NCI-H2227 treated with DMSO at 0.1 percent for 48 hours (cell line): ENCODE measurements at places on chromosomes 7 and 10.

DNA sequence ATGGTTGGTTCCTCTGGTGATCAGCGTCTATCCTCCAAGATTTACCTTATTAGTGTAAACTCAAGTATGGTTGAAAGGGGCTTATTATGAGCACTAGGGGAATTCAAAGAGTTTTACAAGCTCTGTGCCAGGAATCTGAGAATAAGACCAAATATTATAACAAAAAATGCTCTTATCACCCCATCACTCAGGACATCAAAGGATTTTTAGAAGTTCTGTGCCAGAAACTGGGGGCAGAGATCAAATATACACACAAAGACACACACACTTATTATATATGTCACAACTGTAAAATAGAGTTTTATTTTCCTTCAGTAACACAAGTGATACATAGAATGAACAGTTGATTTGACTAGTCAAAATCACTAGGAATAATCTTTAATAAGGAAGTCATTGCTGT is 89.3 kb downstream of the MLLT10 start:
- DNase-seq, result no peak

- DNase-seq, result no peak
These were observed 18.8 kb upstream of the CHST12 start for GRCh38 chr7:2384354-2385243.

- DNase-seq, result no peak
These were observed 21.4 kb downstream of the DENND2A start for GRCh38 chr7:140619176-140619575.

GRCh38 chr10:71719042-71719441 is 536 bp downstream of the C10orf105 start:
- no peak for DNase-seq

DNA sequence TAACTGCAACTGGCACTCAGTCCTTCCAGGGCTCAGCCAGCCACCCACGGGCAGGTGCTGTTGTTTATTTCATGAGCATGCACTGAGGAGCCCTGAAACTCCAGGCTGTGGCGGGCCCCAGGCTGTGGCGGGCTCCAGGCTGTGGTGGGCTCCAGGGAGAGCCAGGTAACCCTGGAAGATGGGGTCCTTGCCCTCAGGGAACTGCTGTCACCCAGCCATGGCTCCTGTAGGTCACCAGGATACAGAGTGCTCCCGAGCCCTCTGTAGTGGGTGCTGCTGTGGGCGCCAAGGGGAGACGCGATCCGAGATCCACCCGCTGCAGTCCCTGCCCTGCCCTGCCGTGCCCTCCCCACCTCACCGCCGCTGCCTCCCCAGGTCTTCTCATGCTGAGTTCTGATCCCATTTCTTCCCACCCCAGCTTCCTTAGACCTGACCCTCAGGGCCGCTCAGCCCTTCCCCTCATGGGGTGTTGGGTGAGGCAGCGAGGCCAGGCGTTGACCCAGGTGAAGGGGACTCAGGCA is 29.6 kb downstream of the LRRC27 start:
- no peak for DNase-seq

- DNase-seq, result no peak
These were observed 688.7 kb upstream of the GRM3 start for GRCh38 chr7:85954961-85955360.

DNA sequence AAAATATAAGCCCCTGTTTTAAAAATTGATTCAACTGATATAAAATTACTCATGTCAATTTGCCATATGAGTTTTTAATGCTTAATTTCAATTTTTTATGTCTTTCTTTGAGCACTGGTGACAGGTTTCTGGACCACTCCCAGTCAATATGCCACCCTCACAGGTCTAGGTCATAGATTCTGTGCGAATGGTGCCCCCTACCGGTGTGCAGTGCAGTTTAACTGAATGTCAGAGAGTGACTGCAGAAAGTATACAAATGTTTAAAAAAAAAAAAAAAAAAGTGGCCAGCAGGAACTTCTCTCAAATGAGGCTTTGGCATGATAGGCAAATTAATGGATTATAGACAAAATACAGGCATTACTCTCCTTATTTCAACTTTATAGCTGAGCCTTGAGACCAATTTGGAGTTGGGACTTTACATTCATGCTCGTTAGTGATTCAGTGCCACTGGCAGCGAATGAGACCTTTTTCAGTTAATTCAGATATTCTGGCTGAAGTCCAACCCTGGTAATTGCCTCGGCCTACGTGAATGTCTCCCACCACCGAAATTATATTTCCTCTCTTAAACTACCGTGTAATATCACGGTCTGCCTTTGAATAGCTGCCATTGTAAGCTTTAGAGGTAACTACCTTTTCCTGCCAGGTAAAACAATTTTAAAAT is 427.6 kb downstream of the PHTF2 start:
- DNase-seq, result peak; percentile 38

- no peak for DNase-seq
These were observed 67.5 kb upstream of the ZMIZ1 start for GRCh38 chr10:79001082-79001885.

DNA sequence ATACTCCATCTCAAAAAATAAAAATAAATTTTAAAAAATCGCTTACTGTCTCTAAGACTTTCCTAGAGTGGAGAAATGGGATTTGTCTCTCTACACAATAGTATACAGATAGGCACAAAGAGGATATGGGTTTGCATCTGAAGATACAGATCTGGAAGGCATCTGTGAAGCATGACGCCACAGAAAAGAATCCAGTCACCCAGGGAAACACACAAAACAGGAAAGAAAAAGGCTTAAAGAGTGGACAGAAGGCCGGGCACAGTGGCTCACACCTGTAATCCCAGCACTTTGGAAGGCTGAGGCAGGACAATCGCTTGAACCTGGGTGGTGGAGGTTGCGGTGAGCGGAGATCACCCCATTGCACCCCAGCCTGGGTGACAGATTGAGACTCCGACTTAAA is 61.3 kb downstream of the SKIDA1 start:
- DNase-seq, result no peak

GRCh38 chr10:75057680-75058079 is 53.8 kb upstream of the SAMD8 start:
- no peak for DNase-seq

DNA sequence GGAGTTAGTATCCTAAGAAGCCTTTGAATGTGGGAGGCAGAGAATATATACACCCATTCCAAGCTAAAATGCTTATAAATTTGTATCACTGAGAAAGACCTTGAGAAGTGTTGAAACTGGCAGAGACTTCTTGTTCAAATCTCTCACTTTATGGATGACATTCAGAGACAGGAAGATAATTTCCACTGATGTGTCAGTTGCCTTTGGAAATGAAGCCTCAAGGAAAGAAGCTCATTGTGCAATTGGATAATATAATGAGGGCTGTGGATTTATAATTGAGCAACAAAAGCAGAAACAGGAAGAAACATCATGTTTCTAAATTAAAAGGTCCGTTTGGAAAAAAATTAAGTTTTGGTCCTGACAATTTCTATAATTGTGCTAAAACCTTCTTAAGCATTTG is 789.9 kb upstream of the IGFBP3 start:
- DNase-seq, result no peak

- DNase-seq, result no peak
These were observed 948 bp downstream of the TMEM229A start for GRCh38 chr7:124031919-124032318.

GRCh38 chr7:44381494-44382220 is 56.3 kb upstream of the CAMK2B start:
- no peak for DNase-seq

- DNase-seq, result no peak
These were observed 20.0 kb upstream of the RABGEF1 start for GRCh38 chr7:66720561-66720960.

DNA sequence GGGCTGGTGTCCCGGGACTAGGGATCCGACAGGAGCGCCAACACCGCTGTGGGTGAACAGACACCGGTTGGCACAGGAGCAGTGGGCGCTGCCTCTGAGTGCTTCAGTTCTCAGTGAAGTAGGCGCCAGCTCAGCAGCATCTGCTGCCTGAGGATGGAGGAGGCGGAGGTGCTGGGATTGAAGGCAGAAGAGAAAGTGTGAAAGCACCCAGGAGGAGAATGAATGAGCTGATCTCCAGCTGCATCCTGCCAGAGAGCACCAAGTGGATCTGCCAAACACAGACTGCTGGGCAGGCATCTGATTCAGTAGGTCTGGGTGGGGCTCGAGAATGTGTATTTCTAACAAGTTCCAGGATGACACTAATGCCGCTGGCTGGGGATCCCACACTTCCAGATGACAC is 74.5 kb downstream of the LANCL2 start:
- DNase-seq, result no peak

DNA sequence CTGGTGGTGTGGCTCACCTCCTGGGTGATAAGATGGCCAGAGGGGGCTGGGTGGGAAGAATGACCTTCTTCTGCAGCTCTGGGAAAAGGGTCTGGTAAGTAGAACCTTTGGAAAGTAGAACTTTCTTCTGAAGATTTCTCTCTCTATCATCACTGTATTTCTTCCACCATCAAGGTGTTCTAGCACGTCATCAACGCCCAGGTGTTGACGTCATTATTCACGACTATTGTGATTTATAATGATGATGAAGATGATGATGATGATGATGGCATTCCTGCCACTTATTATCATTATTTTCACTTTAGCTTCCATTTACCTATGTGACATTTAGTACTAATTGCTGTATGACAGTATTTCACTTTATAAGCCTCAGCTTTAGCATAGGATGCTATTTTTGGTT is 525.6 kb upstream of the ADARB2 start:
- no peak for DNase-seq

DNA sequence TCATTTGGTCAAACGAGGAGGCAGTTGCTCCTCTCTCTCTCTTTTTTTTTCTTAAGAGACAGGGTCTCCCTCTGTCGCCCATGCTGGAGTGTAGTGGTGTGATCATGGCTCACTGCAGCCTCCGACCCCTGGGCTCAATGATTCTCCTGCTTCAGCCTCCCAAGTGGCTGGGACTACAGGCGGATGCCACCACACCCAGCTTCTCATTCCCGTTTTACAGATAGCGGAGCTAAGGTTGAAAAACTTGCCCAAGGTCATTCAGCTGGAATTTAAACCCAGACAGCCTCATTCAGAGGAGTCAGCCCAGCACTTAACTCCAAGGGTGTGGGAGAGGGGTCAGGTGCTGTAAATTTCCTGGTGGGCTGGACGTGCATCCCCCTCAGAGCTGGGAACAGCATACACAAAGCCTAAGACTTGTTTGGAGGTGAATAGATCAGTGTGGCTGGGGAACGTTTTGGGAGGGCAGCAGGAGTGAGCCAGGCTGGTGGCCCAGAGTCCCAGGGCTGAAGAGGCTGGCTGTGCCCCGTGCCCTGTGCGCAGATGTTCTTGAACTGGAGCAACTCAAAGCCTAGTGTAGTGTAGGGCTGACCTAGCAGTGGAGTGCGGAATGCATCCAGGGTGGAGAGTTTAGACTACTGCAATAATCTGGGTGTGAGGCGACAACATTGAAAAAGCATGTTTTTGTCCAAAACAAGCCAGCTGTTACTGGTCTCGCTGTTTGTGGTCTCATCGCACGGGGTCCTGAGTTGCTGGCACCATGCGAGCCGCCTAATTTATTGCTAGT is 2.3 kb downstream of the HTRA1 start:
- no peak for DNase-seq

- DNase-seq, result no peak
These were observed 39.4 kb upstream of the ARHGAP21 start for GRCh38 chr10:24762966-24763623.

DNA sequence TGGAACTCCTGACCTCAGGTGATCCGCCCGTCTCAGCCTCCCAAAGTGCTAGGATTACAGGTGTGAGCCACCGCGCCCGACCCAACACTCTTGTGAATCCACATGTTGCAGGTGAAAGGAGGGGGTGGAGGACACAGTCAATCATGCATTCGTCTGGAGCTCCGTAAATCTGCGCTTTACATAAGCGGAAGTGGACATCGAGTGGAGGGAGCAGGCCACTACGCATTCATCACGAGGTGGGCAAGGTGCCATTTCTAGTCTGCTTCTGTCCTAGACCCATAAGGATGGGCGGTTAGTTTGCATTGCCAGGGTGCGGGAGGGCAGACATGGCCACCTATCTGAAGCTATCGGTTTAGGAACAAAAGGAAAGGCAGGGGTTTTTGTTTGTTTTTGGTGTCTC is 225.2 kb upstream of the TCERG1L start:
- no peak for DNase-seq

DNA sequence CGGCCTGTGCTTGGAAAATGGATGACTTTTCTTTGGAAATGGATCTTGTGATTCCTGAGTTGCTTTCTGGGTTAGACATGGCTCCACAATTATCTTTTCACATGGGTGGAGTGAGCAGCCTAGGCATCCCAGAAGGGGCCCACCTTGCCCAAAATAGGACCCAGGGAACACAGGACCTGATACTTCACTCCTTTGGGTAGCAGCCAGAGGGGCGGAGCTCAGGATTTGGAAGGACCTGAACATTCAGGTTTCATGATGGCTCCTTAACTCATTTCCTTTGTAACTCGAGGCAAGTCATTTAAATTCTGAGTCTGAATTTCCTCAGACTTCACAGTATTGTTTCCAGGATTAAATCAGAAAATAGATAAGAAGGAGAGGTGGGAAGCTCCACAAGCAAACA is 178.3 kb upstream of the ZMIZ1 start:
- no peak for DNase-seq

DNA sequence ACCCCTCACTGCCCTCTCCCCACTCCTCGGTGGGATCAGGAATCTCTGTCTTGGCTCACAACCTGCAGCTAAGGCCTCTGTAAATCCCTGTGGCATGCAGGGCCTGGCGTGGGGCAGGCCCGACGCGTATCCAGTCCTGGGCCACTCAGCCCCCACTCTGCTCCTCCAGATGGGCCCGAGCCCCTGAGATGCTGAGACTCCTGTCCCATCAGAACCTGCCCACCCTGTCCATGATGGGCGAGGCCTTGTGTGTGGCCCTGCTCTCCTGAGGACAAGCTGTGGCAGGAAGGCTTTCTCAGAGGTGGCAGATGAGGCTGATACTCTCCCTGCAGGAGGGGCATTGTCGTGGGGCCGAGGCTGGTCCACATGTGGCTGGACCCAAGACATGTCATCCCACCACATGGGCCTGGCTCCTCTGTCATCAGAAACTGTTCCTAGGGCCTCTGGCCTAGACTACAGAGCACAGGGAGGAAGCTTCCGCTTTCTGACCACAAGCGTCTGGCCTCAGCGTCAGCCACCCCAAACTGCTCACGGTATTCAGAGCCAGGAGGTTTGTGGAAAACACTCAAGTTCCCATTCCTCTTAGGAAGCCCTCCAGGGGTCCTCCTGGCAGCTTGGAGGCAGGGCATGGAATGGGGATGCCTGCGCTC is 6.0 kb downstream of the ALOX5 start:
- DNase-seq, result no peak

GRCh38 chr7:74178632-74179031 is 4.5 kb downstream of the EIF4H start:
- DNase-seq, result no peak

DNA sequence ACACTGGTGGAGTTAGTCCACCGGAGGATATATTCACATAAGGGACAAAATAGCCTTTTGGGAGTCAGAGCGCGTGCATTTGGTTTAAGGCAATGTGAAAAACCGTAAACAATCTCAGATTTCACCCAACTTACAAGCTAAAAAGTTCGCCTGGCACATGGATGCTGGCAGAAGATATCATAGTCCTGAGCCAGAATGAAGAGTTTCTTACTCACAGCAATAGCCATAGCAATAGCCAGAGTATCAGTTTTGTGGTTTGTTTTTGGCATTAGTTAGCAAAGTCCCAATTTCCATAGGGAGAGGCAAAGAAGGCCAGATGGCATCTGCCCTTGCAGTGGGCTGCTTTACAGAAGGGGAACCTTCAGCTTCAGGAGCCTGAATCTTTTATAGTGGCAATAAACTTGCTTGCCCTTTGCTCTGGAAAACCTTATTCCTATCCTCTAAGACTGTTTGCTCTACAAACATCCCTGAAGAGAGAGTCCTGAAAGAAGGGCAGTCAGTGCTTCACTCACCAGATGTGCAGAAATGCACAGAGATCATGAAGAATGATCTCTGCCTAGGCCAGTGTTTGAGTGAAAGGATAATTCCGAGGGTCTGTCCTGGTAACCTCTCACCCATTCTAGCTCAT is 28.7 kb upstream of the RSBN1L start:
- DNase-seq, result no peak
